ENCODE measurements at places on chromosomes 7 and 10. TPM values are rescaled to one million over a fixed set of nuclear protein-coding genes. Genes with fewer than 3 reads are reported as not detected.

DNA sequence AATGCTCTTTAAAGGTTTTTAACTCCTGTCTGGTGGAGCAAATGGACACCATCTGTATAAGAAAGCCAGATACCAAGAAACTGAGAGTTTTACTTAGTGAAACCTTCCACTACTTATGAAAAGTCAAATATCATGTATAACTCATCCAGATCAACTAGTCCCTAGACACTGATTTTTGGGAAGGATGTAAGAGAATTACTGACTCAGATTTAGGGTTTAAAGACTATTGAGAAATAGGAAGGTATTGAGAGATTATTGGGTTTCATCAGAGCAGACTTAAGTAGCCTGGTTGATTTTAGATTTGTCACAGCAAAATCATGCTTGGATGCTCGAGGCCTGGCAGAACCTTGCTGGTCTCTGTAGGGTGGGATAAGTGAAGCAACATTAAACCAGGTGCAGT lies 3.1 kb downstream of the CSTF2T start:
- no peak for DNase-seq

- DNase-seq, result peak; percentile 65
These were observed 332.4 kb downstream of the FRMD4A start for GRCh38 chr10:13998163-13998835.

DNA sequence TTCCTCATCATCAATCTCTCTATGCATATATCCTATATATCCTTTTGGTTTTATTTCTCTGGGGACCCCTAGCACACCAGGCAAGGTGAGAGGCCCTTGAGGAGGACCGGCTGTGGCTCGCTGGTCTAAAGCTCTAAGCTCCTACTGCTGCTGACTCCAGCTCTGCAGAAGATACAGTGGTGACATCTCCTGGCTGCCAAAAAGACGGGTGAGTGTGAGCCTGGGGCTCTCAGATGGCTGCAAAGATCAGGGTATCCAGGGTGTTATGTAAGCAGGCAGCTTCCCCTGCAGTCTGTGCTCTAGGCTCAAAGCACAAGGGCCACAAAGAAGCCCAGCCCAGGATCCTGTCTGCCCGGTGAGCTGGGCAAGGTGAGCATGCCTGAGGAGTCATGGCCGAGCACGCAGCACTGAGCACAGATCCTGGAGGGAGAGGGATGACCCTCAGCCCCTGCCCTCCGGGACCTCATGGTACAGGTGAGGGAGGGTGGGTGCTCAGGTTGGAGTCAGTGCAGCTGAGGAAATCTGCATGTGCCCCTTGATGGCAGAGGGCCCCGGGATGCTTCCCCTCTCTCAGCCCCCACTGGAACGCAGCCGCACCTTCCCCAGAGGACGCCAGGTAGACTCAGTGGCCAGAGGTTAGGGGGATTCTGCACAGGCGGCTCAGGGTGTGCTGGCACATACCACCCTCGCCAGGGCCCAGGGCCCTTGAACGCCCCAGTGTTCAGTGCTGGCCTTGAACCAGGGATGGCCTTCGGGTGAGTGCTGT lies 95.4 kb upstream of the INSIG1 start:
- DNase-seq, result no peak

DNA sequence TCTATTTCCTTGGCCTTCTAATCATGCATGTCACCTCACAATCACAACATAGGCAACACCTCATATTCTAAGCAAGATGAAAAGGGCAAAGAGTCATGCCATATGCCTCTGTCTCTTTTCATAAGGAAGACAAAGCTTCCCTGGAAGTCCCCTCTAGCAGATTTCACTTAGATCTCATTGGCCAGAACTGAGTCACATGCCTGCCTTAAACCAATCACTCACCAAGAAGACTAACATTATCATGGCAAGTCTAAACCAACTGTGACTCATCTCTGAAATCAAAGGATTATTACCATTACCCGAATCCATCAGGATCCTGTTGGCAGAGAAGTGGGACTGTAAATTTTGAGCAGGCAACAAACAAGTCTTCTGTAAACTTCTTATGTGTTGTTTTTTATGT lies 27.8 kb downstream of the CAV1 start:
- no peak for DNase-seq

DNA sequence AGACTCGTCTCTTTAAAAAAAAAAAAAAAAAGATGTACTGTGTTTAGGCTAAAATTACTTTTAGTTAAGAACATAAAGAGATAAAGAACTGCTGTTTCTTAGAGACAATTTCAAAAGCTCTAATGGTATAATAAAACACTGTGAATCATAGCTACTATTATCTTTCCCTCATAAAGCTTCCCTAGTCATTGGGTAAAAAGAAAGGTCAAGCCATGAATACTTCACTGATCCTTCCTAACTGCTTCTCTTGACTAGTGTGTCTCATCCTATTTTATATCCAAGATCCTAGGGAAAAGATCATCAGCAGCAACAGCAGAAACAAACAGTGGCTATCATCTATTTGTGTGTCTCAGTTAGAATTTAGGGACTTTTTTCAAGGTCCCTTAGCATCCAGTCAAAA lies 10.5 kb downstream of the YME1L1 start:
- no peak for DNase-seq

DNA sequence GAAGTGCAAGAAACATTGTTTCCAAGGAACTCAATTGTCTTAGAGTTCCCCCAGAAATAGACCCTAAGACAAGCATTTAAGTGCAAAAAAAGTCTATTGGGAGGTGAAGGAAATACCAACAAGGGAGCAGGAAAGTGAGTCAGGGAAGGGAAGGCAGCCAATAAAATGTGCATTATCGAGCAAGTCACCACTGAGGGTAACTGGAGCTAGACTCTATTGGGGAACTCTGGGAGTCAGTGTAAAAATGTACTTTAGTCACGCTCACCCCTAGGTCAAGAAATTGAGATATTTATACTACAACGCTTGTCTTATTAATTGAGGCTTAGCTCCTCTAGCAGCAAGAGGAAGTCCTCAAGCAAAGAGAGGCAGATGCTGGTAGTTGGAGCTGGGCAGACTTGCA lies 137.7 kb downstream of the RTKN2 start:
- no peak for DNase-seq

DNA sequence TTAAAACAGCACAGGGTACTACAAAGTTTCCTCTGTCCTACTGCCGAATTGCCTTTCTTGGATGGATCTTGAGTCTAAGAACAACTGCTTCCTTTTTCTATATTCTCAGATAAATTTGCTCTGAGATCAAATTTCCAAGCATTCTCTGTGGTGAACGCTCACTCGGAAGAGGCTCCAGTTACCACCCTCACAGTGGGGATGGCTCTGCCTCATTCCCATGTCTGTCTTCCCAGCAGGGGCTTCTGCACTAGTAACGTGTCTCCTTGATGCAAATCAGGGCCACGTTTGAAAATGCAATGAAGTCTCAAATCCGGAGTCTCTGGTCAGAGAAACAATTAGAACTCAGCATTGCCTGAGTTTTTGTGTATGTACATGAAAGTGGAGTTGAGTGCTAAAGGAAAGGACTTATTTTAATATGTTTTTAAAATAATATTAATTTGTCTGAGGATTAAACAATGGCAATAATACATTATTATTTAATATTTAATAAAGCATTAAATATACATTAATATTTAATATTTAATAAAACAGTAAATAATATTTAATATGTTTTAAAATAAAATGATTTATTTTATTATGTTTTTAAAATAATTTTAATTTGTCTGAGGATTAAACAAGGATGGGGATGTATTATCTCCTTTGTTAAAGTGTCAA lies 61.8 kb downstream of the INHBA start:
- no peak for DNase-seq

DNA sequence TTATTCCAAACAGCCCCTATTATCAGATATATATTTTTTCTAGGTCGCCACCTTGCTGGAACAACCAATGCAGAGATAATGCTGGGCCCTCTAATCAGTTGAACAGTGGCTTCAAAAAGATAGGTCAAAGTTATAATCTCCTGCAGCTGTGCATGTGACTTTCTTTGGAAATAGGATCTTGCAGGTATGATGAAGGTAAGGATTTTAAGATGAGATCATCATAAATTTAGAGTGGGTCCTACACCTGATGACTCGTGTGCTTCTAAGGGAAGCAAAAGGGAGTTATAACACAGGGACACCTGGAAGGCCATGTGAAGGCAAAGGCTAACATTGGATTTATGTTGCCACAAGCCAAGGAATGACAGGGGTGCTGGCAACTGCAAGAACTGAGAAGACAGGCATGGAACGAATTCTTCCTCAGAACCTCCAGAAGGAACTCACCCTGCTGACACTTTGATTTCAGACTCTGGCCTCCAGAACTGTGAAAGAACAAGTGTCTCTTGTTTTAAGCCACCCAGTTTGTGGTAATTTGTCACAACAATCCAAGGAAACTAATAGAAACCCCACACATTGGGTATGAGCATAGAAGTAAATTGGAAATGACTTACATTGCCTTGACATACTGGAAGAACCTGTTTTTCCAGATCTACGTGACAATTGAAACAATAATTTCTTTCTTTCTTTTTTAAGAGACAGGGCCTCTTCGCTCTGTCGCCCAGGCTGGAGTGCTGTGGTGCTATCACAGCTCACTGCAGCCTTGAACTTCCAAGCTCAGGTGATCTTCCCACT lies 34.4 kb downstream of the CCDC71L start:
- DNase-seq, result no peak

GRCh38 chr10:103544657-103545310 lies 51.3 kb downstream of the NEURL1 start:
- DNase-seq, result no peak

- DNase-seq, result no peak
These were observed 14.5 kb downstream of the LSMEM1 start for GRCh38 chr7:112495156-112495788.

GRCh38 chr10:14056610-14057332 lies 274.0 kb downstream of the FRMD4A start:
- peak; percentile 29 for DNase-seq

DNA sequence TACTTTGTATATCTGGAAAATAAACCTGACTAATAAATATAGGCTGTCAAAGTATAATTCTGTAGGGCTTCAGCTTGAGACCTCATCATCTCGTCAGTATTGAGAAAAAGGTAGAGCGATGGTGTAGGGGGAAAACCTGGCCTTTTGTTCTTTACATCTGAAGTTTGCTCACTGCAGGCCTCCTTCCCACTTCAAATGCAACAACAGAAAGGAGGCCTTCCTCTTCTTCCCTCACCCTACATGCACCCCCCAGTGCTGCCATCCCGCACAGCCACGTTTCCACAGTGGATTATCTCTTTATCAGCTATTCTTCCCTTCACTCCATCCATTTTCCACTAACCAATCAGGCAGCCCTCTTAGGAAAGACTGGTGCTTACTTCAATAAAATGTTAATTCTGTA lies 112.3 kb downstream of the VTI1A start:
- no peak for DNase-seq

DNA sequence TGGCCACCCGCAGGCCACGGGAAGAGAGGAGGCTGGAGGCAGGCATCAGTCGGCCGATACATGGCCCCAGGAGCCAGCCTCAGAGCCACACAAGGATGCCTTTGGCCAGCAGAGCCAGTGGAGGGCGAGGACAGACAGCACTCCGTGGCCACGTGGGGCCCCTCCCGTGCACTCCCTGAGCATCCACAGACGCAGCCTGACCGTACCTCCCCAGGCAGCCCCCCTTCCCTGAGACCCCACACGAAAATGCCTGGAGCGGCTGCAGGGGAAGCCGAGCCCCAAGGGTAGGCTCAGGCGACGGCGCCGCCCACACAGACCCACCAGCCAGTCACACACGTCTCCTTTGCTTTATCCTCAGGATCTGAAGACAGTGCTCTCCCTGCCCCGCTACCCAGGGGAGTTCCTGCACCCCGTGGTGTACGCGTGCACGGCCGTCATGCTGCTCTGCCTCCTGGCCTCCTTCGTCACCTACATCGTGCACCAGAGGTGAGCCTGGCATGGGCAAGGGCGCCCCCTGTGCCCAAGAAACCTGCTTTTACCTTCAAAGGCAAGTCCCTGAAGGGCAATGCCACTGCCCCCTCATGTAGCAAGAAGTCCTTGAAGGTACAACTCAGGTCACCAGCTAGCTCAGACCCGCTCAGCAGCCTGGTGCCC lies 9.0 kb downstream of the ADGRA1 start:
- no peak for DNase-seq

- DNase-seq, result no peak
These were observed 32.7 kb upstream of the SH2D4B start for GRCh38 chr10:80504897-80505465.

- no peak for DNase-seq
These were observed 8.3 kb downstream of the NEBL start for GRCh38 chr10:20888620-20889330.

GRCh38 chr7:143303733-143304132 lies 12.2 kb upstream of the CLCN1 start:
- no peak for DNase-seq

- DNase-seq, result no peak
These were observed 114.4 kb upstream of the CREB5 start for GRCh38 chr7:28297801-28298459.

DNA sequence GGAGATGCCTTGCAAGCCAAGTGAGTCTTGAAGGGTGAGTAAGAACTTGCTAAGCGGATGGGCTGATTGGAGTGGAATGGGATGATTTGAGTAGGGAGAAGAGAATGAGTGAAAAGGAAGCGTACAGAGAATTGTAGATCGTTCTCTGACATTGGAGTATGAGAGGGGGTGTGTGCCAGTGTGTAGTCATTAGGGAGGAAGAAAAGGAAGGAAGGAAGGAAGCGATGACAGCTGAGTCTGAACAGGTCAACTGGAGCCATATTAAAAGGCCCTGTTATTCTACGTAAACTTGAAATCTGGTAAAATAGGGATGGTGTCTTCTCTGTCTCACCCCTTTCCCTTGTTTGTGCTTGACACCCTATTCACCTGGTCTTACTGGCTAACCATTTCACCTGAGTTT lies 55.1 kb downstream of the SLK start:
- DNase-seq, result no peak

- no peak for DNase-seq
These were observed 29.7 kb downstream of the TMEM248 start for GRCh38 chr7:66950763-66951162.

DNA sequence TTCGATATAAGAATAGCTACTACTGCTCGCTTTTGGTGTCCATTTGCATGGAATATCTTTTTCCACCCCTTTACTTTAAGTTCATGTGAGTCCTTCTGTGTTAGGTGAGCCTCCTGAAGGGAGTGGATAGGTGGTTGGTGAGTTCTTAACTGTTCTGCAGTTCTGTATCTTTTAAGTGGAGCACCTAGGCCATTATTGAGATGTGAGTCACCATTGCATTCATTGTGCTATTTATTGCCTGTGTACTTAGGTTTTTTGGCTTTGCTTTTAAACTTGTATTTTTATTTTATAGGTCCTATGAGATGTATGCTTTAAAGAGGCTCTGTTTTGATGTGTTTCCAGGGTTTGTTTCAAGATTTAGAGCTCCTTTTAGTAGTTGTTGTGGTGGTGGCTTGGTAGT lies 1430.8 kb downstream of the REEP3 start:
- DNase-seq, result no peak

- no peak for DNase-seq
These were observed 188.9 kb upstream of the KMT2E start for GRCh38 chr7:104825099-104825498.

GRCh38 chr10:47278152-47278473 lies 21.9 kb upstream of the GDF10 start:
- no peak for DNase-seq

- no peak for DNase-seq
These were observed 140.0 kb downstream of the PTPRN2 start for GRCh38 chr7:158447506-158448171.

- DNase-seq, result no peak
These were observed 1.2 kb upstream of the C10orf143 start for GRCh38 chr10:130111852-130112180.

The ANKRD30A gene
- total RNA-seq, result not detected

The GIMAP1 gene
- 9.5 TPM for total RNA-seq

The ADAM12 gene
- 5.8 TPM for total RNA-seq

The OR2F2 gene
- total RNA-seq, result not detected

The RARRES2 gene
- total RNA-seq, result 123 TPM

The TMEM196 gene
- total RNA-seq, result 0.06 TPM

The TCAF2 gene
- total RNA-seq, result 4.4 TPM

The OR13A1 gene
- 0.15 TPM for total RNA-seq

The ITIH5 gene
- 10.9 TPM for total RNA-seq

The RET gene
- 1.2 TPM for total RNA-seq

Data from lung (tissue), 17 donors.